ENCODE measurements at places on chromosomes 12 and 14.

DNA sequence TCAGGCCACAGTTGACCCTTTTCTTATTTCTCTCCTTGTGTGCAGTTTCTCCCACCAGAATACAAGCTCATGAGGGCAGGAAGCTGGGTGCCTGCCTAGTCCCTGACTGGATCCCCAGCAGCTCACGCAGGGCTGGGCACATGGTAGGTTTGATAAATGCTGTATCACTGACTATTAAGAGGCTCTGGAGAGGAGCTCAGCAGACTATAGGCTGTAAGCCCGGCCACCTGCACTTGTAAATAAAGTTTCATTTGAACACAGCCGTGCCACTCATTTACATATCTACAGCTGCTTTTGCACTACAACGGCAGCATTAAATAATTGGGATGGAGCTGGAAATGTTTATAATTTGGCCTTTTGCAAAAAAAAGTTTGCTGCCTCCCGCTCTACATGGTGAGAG, 32.0 kb downstream of the CHGA start:
- DNase-seq, result no peak

GRCh38 chr14:104816616-104816884, 15.6 kb downstream of the ZBTB42 start:
- DNase-seq, result no peak

- DNase-seq, result no peak
Observed at GRCh38 chr14:72503271-72503670, 390.6 kb downstream of the DPF3 start.

- DNase-seq, result peak; percentile 70
Observed at GRCh38 chr12:94545935-94546771, 86.5 kb upstream of the CEP83 start.

GRCh38 chr14:90624227-90624626, 192.0 kb downstream of the TTC7B start:
- DNase-seq, result no peak

GRCh38 chr14:102317564-102318248, 1.8 kb upstream of the ZNF839 start:
- DNase-seq, result peak; percentile 83

DNA sequence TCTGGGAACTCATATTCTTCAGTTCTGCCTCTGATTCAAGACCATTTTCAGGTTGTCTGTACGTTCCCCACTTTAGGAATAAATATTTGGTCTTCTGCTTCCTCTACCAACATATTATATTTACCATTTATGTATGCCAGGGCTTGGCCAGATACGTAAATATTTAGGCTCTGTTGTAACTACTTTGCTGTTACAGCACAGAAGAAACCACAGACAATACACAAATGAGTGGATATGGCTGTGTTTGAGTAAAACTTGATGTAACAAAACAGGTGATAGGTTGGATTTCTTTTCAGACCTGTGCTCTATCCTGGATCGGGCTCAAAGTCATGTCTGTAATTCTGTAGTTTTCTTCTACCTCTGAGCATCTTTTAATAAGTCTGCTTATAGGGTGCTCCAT, 37.5 kb downstream of the RAP1B start:
- DNase-seq, result no peak

GRCh38 chr14:102986810-102987579, 64.5 kb downstream of the AMN start:
- DNase-seq, result no peak

DNA sequence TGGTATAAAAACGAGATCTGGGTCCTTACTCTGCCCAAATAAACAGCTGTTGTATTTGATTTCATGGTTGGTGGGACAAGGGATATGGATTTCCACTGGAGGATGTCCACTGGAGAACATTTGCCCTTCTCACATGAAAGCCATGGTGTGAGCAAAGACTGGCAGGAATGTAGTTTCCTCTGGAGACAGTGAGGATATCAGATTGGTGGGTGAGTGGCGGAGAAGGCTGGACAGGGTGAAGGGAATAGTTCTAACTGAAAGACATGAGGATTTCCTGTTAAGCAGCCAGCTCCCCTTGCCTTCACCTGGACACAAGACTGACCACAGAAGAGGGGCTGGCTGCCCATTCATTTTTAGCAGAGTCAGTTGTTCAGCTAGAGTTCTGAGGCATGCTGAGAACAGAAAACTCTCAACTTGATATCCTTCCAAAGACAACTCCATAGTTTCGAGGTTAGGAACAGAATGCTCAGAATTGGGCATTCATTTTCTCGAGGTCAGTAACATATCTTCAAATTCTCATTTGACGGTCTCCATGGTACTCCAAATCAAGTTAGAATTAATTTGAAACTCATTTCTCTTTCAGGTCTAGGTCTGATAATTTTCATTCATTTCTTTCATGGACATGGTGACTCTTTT, 365.7 kb downstream of the LRIG3 start:
- no peak for DNase-seq

GRCh38 chr12:124453419-124454351, 113.7 kb downstream of the NCOR2 start:
- DNase-seq, result peak; percentile 63

- DNase-seq, result no peak
Observed at GRCh38 chr14:51725061-51725460, 73.4 kb downstream of the FRMD6 start.

- DNase-seq, result no peak
Observed at GRCh38 chr12:127548123-127548553, 718.8 kb upstream of the TMEM132C start.
